ENCODE measurements at places on chromosomes 6 and 20.
A peak's percentile ranks its signal among the peaks of the same experiment; 100 is the strongest.

DNA sequence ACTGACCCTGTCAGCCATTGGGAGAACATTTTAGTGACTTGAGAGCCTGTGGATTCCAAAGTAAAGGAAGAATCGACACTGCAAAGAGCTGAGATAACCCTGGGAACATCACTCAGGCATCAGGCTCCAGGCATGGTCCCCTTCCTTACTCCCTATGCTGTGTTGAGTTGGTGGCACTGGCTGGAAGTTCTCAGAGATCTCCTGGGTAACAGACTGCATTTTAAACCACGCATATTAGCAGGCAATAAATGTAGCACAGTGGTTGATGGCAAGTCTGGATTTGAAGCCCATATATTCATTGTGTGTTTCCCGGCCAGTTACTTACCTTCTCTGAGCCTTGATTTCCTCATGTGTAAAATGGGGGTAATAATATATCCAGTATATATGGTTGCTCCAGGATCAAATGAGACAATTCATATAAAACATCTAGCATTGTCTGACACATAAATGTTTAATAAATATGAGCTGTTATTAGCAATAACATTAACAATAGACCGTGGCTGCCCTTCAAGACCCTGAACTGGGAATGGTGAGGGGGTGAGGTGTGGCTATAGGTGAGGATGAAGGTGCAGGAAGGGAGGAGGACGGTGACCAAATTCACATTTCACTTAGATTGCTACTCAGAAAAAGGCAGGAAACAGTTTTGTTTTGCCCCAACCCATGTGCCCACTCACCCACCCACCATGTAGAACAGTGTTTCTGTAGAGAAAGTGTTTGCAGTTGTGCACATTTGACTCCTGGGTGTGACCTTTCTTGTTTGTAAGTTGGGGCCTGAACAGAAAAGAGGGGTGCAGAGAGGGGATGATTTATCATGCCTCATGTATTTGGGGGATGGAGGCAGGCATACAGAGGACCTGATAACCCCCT lies 2.1 kb downstream of the PLCG1 start:
- DNase-seq, result no peak

DNA sequence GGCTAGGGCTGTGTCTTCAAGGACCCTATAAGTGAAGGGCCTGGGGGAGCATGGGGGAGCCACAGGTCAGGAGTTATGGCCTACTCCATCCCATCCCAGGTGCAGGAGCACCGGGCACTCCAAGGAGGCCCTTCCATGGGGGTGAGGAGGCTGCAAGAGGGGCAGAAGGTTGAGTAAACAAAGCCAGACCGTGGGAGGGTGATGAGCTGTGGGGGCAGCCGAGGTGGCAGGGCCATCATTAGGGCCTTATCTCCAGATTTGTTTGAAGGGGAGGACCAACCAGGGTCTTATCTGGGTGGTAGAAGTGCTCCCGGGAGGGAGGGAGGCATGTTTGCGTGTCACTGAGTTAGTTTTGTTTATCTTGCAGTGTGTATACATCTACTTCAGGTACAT lies 2.1 kb upstream of the FAM83C start:
- no peak for DNase-seq

DNA sequence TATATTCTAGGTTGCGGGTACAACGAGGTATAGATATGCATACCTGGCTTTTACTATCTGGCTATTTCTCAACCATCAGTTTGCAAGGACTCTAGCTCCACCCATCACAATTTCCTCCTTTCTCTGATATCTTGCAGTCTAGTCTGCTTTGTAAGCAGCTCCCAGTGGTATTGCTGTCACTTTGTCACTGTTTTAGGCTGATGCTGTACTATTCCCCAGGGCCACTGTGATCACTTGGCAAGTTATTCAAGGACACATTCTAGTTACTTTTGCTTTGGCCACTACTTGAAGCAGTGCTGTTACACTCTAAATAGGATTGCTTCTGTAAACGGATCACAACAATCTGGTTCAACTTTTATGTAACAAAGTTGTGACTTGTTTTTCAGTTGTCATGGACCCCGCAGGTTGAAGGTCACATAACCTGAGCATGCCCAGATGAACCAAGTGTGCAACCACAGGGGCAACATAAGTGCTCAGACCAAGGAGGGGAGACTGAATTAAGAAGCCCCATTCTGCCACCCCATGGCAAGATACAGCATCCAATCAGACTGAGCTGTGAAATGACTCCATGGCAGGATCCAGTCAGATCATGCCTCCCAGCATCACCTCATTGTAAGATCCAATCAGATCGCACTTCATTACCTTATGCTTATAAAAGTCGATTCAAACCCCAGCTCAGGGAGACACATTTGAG lies 588.4 kb upstream of the CITED2 start:
- no peak for DNase-seq

- DNase-seq, result no peak
These were observed 126.5 kb upstream of the JAG1 start for GRCh38 chr20:10800288-10800687.

DNA sequence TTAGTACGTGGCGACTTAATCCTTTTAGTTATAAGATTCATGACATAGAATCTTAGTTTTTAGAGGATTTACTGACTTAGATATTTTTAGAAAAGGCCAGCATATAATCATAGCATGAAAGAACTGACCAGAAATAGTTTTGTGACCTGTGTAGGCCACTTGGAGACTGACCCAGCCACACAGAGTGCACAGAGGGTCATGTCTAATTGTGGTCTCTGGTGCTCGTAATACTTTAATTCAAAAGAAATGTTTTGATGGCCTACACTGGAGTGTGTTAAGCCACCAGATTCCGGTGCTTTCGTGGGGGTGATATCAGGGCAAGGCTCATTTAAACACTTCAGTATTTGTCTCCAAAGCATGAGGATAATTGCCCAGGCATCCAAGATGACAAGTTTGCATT lies 11.4 kb downstream of the PCMTD2 start:
- DNase-seq, result no peak

DNA sequence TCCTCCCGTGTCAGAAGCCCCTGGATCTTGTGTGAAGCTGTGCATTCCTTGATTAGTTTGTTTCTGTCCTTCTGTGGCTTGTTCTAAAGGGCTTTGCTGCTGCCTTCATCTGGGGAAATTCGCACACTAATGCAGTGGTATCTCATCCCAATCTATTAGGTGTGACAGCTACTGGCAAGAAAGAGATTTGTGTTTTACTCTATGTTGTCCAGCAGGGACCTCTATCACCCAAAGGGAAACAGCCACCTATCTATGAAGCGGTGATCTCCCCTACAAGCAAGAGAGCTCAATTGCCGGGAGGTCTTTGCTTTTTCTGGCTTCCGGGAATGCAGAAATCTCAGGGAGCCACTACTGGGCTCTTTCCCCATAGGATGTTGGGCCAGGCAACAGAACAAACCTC lies 151.8 kb downstream of the NRN1 start:
- no peak for DNase-seq

DNA sequence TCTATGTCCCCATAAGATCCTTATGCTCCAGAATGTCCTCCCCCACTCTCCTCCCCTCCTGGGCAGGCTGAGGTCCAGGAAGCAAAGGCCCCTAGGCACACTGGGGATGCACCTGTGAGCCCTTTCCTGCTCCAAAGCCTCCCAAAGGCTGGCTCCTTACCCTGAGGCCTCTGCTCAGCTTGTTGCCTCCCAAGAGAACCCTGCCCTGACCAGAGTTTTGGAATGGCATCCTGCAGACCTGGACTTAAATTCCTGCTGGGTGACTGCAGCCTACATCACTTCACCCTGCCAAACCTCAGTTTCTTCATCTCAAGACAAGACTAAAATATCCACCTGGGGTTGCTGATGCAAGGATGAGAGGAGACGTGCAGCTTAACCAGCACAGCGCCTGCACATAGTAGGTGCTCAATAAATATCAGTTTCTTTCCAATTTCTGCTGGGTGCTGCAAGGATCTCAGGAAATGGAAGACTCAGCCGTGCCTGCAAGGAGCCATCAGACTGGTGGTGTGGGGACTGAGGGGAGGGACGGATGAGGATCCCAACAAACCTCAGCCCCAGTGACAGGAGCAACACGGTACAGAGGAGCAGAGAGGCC lies 2.1 kb upstream of the LBP start:
- DNase-seq, result no peak

DNA sequence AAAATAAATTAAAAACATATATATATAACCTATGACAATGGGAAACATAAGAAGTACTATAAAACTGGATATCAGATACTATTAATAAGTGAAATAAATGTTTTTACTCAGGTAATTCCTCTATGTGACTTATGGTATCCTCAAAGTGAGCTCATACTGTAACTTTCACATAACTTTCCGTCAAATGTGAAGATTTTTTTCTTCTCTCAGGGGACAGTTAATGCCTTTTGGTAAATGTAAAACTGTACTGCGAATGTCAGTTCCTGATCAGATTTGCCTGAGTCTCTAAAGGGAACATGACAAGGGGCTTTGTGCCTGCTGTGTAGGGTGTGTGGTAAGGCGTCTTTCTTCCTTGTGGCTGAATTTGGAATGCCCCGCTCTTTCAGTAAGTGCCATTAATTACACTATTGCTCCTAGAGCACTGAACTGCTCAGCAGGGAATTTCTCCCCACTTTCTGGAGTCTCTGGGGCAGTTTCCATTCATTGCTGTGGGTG lies 271.8 kb downstream of the PRL start:
- no peak for DNase-seq

DNA sequence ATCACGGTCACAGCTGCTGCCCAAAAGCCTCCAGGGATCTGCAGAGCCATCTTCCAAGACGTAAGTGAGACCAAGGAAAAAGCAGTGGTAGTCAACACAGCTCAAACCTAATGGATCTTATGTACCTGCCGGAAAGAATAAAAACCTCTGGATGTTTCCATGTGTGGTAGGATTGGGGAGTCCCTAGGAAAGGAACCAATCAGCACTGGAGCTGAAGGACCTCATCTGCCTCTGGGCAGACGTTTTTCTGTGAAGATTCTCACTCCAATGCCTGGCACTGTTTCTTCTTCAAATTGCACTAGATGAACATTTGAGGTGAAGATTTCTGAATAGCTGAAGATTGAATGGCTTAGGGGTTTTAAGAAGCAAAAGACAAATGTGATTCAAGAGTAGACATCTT lies at the start of gene HLA-DQB2:
Gene HLA-DQB2 (minus strand): TSS at position 112 of the 400 bp plus-strand sequence. CDS start 62 bp downstream, at position 50.
- DNase-seq, result no peak

GRCh38 chr6:31627690-31628287 lies 7.3 kb downstream of the PRRC2A start:
- no peak for DNase-seq

GRCh38 chr6:105902401-105903031 lies 183.6 kb upstream of the PRDM1 start:
- DNase-seq, result no peak

DNA sequence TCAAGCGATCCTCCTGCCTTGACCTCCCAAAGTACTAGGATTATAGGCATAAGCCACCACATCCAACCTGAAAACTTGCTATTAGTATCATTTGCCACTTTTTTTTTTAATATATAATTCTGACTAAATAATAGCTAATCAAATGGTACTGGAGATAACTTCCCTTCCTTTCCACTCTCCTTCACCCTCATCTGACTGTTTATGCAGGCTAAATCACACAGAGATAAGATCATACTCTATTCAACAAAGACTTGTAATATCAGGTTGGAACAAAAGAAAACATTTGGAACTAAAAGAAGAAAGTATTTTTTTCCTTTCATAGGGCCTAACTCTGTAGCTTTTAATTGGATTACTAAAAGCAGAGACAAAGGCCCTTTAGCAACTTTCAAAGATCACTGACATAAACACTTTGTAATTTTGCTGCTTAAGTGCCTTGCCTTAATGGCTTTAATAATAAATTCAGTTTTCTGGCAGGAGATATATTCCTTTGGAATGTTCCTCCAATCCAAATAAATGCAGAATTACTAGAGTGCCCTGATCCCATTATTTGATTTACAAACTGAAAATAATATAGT lies 198.7 kb upstream of the ASCC3 start:
- DNase-seq, result no peak

DNA sequence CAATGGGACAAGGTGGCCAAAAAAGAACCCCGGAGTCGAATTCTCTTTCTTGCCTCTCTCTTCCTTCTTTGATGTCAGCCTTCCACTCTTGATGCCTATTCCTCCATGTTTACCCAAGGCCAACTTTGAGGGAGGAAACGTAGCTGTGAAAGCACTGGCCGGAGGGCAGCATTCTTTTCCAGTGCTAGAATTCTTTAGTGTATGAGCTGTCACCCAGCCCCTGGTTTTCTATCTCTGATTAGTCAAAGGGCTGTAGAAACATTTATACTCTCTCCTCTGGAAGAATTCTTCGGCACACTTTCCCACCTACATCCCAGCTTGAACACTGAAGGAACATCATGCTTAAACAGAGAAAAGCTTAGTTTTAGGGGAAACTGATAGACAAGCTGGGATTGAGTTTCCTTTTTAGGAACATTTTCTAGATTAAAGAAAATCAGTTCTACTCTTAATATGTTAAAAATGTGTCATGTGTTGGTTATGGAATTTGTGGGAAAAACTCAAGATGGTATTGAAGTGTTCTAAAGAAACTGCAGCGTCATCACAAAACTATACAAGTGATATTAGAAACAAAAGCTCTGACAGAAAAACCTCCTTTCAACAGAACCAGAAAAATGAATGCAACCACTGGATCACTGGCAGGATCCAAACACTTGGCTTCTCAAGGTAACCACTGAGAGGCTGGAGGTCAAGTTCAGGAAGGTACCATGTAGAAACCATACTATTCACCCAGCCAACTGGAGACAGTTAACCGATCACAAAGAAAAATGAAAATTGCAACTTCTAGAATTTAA lies 20.7 kb upstream of the UTRN start:
- peak; percentile 68 for DNase-seq

GRCh38 chr20:5996765-5997164 lies 46.3 kb downstream of the MCM8 start:
- no peak for DNase-seq

DNA sequence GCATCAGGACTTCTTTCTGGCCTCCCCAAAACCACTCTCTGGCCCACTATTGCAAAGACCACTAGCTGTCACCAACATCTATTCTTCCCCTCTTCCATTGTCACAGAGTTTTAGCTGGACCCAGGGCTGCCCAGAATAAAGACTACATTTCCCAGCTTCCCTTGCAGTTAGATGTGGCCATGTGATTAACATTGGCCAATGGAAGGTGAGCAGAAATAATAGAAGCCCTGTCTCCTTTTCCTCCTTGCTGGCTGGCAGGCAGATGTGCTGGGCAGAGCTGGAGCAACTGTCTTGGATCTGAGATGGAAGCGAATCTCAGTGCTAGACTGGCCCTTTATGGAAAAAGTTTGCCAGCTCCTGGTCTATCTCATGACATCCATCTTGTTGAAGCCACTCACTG lies 97.0 kb downstream of the KCNB1 start:
- peak; percentile 33 for DNase-seq

Measured in NT2/D1 (cell line).